ENCODE measurements at places on chromosomes 6 and 20.

DNA sequence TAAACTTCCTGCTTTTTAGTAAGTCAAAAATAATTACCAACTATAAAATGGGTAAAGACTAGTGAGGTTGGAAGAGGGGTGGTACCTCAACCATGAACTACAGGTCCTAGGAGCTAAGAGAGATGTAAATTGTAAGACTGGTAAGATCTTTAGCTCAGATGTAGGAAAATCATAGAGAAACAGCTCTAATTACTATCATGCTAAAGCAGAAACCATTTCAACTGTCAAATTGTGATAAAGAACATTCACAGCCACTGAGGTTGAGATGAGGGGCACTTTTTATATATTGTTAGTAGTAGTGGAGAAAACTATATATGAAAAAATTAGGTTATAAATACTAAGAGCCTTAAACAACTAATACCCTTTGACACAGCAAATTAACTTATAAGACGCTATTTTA lies 20.0 kb downstream of the CDK19 start:
- no peak for DNase-seq

DNA sequence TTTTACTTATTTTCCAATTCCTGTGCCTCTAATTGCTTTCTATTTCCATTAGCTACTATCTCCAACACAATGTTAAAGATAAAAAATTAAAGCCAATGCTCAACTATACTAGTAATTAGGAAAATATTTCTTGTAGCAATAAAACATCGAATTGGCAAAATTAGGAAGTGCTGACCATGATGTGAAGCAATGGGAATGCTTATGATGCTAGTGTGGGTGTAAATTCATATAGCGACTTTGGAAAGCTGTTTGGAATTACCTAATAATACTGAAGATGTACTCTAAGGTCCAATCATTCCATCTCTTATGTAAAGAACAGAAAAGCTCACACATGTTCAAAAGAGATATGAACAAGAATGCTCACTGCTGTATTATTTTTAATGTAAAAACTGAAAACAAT lies 78.2 kb downstream of the UBE3D start:
- DNase-seq: no peak

DNA sequence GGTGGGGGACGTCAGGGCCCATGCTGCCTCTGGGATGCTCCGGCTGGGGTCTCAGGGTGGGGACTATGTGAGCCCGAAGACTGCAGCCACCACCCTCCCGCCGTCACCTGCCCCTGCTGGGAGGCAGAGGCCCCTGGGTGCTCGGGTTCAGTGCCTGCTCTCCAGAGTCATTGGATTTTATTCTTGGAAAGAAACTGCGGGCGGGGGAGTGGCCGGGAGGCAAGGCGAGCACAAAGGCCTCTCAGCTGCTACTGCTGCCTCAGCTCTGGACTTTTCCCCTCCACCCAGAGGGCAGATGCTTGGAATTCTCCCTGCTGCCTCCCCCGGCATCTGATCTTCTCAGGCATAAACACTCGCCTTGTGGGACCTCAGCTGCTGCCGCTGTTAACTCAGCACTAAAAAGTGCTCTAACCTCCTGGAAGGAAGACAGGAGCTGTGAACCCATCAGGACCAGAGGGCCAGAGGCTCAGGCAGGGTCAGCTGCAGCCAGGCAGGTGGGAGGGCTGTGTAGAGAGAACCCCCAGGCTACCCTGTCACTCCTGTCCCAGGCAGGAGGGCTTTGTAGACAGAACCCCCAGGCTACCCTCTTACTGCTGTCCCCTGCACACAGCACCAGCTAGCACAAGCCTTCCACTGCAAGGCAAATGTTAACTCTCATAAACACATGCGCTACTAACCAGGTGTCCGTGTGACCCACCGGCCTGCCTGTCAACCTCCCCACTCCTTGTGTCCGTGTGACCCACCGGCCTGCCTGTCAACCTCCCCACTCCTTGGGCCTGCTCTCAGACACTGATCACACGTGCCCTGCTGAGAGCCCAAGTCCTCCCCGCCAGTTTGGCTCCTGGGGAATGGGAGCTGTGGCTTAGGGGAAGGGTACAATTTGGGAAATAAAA lies 9.4 kb upstream of the FRMD1 start:
- no peak for DNase-seq

DNA sequence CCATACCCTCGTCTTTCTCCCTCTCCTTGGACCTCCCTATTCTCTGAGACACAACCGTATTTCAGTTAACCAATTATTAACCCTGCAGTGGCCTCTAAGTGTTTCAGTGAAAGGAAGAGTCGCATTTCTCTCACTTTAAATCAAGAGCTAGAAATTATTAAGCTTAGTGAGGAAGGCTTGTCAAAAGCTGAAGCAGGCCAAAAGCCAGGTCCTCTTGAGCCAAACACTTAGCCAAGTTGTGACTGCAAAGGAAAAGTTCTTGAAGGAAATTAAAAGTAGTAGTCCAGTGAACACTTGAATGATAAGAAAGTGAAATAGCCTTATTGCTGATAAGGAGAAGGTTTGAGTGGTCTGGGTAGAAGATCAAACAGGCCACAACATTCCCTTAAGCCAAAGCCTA lies 58.3 kb downstream of the SNX9 start:
- no peak for DNase-seq

GRCh38 chr6:105641504-105641903 lies 238.6 kb upstream of the PREP start:
- DNase-seq: no peak

DNA sequence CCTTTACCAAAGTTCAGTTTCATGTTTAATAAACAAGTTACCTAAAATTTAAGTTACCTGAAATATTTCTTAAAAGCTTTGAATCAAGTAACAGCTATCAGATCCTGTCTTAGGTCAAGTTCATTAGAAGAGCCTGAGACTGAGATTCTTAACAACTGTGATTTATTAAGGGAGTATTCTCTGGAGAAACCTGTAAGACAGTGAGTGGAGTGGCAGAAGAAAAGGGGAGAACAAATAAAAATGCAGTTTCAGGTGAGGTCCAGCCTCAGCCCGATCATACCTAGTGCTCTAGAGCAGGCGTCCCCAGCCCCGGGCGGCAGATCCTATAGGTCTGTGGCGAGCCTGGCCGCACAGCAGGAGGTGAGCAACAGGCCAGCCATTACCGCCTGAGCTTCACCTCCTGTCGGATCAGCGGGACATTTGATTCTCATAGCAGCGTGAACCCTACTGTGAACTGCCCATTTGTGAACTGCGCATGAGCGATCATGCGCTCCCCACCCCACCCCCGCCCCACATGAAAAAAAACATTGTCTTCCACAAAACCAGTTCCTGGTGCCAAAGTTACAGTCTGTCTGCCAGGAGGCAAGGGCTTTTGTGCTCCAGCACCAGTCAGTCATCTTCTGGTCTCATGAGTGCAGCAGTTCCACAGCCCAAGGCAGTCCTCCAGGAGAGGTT lies 59.2 kb upstream of the ADGRB3 start:
- no peak for DNase-seq

DNA sequence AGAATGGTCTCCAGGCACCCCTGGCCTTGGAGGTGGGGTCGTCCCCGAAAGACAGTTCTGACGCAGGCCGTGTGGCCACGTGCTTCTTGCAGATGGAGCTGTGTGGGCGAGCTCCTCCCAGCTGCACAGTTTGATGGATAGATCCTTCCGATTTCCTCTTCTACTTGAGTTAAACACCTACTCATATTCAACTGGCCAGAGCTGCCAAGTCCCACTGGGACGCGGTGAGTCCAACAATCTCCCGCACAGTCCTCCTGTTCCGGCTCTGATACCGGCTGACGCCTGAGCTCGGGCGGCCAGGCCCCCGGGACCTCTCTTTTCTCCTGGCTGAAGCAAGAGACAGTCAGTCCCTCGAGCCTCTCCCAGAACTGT lies 57.9 kb upstream of the DACT2 start:
- DNase-seq: no peak

DNA sequence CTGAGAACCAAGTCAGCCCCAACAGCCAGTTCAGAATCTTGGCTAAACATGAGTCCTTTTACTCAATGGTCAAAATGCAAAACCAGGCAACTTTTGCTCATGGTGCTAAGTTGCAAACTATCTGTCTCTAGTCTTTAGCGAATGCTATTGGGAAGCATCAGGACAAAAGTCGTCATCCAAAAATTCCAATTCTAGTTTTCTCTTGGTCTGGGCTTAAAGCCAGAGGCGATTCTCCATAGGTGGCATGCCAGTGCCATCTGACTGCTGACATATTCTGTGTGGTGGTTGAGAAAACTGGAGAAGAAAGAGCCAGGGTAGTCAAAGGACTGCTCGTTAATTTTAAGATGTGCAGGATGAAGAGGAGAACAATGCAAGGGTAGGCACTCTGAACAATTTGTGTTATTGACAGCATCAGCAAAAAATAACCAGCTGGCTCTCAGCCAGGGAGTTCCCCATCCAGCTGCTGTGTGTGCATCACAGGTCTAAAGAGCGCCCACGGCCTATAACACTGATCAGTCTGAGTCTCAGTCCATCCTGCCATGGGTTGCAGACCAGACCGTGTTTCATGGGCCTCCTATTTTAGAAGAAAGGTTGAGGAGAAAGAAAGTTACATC lies 313.6 kb downstream of the ALDH8A1 start:
- DNase-seq: no peak

- DNase-seq: no peak
Observed at GRCh38 chr6:6968731-6969552, 138.8 kb upstream of the RREB1 start.

DNA sequence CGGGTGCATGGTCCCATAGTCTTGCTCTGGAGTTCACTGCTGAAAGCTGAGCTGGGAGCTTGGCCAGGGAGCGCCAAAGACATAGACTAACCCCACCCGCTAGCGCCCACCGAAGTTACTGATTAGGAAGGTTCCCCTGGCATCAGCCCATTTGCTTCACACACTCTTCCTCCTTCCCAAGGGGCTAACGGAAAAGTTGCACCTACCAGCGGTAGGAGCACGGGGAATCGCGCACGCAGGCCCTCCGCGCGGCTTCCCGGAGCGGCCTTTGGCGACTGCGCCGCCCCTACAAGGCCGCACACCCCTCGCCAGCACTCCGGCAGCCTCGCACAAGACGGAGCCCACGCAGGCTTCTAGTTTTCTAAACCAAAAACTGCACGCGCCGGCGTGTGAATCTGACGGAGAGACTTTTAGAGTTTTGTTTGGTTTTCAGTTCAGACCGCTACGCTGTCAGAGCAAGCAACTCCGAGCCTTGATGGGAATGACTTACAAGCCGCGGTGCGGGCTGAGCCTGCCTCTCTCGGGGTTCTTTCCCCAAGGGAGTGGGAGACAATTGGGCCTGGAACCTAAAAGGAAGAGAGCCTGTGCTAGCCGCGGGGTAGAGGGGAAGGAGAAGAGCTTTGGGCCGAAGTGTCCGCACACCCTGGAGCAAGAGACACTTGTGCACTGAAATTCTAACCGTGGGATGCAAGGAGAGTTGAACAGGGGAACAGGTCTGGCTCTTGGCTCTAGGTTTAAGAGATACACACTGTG lies 891 bp upstream of the POU3F2 start:
- DNase-seq: no peak

GRCh38 chr20:56776345-56776744 lies 147.2 kb downstream of the TFAP2C start:
- DNase-seq: no peak

DNA sequence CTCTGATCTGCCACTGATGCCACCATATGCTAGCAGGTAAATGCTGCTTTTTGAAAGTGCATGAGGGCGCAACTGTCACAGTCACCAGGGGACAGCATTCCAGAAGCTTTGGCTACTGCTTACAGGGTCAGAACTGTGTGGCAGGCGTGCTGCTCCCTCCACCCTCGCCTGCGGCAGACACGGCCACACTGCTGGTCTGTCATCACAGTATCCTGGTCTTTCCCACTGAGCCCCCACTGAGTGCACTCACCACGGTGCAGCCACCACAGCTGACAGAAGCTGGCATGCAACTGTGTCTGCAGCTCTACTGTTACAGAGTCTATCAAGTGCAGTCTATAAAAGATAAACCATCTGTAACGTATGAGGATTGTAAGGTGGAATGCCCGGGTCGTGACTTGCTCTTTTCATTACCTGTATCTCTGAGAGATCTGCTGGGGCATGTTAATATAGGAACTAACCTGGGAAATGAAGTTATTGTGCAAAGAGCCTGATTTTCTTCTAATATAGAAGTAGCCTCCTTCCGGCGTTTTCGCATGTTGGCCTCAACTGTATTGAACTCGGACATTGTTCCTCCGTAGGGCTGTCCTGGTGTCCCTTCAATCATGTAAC lies 24.5 kb downstream of the GCLC start:
- no peak for DNase-seq

DNA sequence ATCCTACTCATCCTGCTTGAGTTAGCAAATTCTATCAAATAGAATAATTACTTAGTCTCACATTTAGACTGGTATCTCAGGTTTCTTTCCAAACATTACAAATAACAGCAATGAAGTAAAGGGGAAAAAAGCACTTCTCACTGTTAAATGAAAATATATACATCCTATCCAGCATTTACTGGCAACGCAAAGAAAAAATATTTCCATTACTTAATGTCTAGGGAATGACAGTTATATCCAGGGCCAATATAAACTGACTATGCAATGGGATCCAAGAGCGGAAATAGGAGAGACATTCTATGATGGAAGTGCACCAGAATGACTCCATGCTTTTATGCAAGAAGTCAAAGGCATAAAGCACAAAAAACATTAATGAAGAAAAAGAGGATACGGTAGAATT lies 60.3 kb downstream of the ME1 start:
- no peak for DNase-seq

- no peak for DNase-seq
Observed at GRCh38 chr20:46688151-46689081, 828 bp downstream of the TP53RK start.

- no peak for DNase-seq
Observed at GRCh38 chr6:13288481-13288880, 39.9 kb downstream of the TBC1D7 start.

- DNase-seq: no peak
Observed at GRCh38 chr20:12594410-12595088, 414.2 kb upstream of the SPTLC3 start.

GRCh38 chr6:105545228-105545920 lies 142.5 kb upstream of the PREP start:
- no peak for DNase-seq

DNA sequence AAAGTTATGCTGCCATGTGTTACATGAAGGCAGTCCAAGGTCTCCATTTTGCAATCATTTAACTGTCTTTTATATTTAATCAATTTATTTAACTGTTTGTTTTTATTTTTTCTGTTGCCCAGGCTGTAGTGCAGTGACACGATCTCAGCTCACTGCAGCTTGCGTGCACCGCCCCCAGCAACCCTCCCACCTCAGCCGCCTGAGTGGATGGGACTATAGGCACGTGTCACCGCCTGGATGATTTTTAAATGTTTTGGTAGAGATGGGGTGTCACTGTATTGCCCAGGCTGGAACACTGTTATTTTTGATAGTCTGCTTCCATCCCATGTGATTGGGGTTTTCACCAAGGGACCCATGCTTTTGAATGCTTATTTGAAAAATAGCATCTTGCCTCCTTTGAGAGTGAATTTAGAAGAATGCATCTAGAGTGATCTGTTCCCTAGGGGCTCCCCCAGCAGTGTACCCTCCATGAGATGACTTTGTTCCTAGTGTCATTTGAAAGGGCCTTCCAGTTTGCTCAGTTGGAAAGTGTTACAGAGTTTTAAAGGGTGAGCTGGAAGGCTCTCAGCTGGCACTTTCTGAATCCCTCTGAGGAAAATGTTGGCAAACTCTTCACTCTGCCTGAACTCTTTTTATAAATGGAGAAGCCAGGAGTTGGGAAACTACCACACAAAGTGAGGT lies 143.4 kb downstream of the JARID2 start:
- no peak for DNase-seq
